ENCODE measurements at places on chromosomes 4 and X.

DNA sequence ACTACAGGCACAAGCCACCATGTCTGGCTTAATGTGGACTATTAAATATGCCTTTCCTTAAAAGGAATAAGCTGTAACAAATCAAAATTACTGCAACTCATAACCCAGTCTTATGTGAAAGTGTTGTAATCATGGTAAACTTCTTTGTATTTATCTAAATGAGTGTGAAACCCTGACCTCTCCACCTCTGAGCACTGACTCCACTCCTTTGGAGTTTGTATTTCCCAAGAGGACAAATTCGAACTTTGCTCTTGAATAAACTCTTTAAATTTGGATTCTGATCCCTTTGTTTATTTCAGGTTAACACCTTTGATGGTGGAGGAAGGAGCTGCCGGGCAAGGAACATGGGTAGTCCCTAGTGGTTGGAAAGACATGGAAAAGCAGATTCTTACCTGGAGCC lies 48.3 kb upstream of the FAM9A start:
- DNase-seq = no peak

DNA sequence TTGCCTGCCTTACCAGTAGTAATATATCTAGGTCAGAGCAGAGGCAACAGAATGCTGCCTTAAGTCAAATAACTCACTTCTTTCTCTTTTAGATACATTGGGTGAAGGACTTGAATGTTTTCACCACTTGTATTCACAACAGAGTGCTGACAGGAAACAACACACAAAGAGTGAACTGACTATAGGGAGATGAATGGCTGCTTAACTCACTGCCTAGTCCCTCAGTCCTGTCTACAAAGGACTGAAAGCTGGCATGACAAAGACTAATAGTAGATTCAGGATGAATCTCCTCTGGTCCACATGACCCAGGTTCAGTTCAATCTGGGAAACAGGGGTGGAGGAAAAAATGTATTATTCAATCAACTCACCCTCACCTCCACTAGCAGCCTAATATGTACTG lies 134.2 kb downstream of the GALNTL6 start:
- DNase-seq = no peak

- DNase-seq = no peak
Observed at GRCh38 chr4:25870081-25870480, 7.3 kb upstream of the SEL1L3 start.

- DNase-seq = no peak
Observed at GRCh38 chrX:71504346-71504745, 28.6 kb upstream of the OGT start.

DNA sequence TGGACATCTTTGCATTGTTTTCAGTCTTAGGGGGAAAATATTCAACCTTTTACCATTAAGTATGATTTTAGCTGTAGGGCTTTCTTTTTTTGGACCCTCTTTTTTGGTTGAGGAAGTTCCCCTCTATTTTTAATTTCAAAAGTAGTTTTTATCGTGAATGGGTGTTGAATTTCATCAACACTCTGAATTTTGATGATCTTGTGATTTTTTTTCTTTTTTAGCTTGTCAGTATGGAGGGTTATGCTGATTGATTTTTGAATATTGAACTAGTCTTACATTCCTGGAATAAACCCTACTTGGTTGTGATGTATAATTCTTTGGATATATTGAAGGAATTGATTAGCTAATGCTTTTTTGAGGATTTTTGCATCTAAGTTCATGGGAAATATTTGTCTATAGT lies 1.7 kb downstream of the ZNF81 start:
- DNase-seq = no peak

DNA sequence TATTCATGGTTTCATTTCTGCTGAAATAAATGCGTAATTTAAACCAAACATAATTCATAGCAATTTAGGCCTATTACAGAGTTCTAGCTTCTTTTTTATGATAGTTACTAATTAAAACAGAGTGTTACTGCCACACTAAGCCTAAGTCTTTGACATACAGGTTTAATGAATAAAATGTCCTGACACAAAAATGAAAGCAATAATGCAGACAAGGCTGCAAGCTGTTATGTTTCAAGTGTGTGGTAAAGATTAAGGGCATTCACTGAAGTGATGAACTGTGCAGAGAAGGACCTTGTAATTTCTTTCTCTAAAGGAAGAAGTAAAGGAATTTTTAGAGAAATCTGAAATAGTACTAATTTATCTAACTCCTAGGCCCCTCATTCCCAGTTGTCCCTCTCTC lies 2.9 kb downstream of the NDNF start:
- DNase-seq = no peak

GRCh38 chr4:1974840-1975239 lies 33.9 kb downstream of the NELFA start:
- no peak for DNase-seq

DNA sequence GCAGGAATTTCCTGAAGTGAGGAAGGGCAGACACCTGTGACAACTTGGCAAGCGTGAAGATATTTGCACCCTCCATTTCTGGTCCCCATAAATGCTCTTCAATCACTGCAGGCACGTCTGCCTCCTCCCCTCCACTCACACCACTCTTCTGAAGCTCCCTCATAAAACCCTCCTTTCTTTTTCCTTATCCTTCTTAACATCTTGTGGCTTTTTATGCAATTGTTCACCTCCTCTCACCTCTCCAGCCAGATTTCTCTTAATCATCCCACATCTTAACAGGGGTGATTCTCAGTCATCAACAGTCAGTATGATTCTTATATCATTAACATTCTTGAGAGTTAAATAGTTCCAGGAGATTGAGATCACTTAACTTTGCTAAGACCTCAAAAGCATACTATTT lies 277.4 kb downstream of the SPRY1 start:
- DNase-seq = no peak

- peak; percentile 62 for DNase-seq
Observed at GRCh38 chrX:47283015-47283771, 50.4 kb downstream of the USP11 start.

DNA sequence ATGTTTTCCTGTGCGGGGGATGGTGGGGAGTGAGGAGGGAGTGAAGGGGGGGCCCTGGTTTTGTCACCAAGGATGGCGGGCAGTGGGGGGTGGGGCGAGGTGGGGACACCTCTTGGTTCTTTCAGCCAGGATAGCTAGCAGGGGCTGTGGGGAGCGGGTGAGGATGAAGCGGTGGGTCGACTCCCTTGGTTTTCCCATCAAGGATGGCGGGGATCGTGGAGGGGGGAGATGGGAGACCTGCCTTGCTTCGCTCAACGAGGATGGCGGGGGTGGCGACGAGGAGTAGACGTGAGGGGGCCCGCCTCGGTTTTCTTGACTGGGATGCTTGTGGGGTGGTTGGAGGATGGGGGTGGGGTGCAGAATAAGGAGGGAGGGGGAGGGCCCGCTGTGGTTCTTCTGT lies 643 bp downstream of the FHL1 start:
- DNase-seq = no peak

Measured in COLO829 (cell line).